ENCODE measurements at places on chromosomes 1 and 21.

DNA sequence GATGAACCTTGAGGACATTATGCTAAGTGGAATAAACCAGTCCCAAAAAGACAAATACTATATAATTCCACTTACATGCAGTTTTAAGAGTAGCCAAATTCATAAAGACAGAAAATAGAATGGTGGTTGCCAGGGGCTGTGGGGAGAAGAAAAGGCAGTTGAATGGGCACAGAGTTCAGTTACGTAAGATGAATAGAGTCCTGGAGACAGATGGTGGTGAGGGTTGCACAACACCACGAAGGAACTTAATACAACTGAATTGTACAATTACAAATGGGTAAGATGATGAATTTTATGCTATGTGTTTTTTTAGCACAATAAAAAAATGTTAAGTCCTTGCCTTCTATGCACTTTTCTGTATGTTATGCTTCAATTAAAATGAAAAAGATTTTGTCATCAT is 66.6 kb downstream of the CD34 start:
- no peak for DNase-seq

GRCh38 chr1:97824624-97825023 is 96.2 kb downstream of the DPYD start:
- no peak for DNase-seq

DNA sequence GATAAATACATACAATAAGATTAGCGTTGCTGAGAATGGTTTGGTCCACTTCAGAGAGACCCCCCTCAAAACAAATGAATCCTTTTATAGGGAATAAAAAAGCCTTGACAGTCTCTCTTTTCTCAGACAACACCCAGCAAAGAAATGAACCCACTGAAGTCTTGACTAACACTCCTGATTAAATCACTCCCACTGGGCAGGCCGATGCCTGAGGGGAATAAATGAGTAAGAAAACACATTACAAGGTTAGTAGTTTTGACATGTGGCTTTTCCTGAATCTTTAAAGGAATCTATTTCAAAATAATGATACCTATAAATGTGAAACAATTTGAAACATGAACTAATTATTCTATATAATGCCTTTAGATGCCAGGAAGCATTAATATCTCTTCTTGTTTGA is 146.9 kb upstream of the POGK start:
- DNase-seq, result no peak

GRCh38 chr1:16396591-16396990 is 29.5 kb downstream of the SZRD1 start:
- DNase-seq, result no peak

GRCh38 chr1:7658099-7658498 is 113.0 kb upstream of the VAMP3 start:
- DNase-seq, result no peak

DNA sequence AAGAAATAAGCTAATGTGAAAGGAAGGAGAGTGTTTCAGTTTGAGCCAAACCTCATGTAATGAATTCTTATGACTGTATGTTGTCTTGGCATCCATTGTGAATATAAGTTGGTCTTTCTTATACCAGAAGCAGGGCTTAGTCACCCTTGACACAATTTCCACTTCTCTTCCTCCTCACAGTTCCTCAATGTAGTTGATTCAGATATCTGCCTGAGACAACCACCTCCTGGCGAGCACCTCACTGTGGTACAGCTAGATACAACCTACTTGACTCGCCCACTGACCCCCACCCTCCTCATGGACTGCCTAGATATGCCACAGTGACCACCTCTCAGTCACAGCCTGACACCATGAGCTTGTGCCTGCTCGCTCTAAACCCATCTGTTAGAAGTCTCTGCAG is 45.6 kb downstream of the KYAT3 start:
- no peak for DNase-seq

DNA sequence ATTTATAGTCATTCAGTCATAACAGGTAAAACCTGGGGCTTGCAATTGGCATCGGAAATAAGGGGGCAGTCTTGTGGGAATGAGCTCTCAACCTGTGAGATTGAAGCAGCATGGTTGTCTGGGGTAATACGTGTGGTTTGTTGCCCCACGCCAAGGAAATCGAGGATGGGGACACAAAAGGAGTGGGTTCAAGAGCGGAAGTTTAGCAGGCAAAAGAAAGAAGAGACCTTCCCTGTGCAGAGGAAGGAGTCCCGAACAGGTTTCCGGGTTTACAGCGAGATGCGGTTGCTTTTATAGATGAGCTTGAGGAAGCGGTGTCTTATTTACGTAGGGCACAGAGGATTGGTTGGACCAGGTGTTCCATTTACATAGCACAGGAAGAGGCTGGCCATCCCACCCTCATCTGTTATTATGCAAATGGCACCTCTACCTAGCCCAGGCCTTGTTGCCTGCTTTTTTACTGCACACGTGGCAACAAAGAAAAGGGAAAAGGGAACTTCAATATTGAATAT is 37.3 kb downstream of the IFNAR1 start:
- peak; percentile 81 for DNase-seq

- DNase-seq, result no peak
These were observed 6.4 kb downstream of the LAMC1 start for GRCh38 chr1:183029591-183030000.

GRCh38 chr1:172357753-172358385 is 62.6 kb upstream of the C1orf105 start:
- DNase-seq, result no peak

- no peak for DNase-seq
These were observed 5.5 kb downstream of the PTGFRN start for GRCh38 chr1:116915086-116915661.

DNA sequence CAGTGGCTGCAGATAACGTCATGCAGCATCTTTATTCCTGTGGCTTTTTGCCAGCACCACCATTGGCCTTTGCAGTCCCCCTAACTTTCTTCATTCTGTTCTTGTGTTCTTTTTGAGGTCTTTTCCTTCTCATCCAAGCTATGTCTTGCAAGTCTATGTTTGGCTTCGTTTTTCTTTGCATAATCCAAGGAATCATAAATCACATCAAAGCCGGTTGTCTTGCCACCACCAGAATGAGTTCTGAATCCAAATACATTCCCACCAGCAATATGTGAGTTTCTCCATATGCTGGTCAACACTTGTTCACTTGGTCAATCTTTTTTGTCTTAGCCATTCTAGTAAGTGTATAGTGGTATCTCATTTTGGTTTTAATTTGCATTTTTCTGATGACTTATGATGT is 70.6 kb upstream of the AK4 start:
- no peak for DNase-seq

GRCh38 chr21:31279986-31280385 is 64.1 kb downstream of the TIAM1 start:
- DNase-seq, result no peak

DNA sequence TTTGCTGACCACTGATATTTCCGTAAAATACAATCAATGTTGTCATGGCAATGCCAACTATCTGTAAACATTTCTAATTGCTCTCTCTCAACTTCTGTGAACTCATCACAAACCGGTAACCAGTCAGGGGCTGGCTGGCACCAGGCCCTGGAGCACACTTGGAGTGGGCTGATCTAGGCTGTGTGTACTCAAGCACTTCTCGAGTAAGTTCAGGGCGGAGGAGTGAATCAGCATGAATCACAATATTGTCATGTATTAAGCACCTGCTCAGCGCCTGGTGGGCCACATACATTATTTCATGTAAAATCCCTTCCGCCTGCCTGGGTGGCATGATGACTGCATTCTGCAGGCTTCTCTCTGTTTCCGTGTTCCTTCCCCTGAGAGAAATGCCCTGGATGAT is 212.4 kb downstream of the FOXD2 start:
- no peak for DNase-seq

- DNase-seq, result no peak
These were observed 66.5 kb downstream of the ST3GAL3 start for GRCh38 chr1:43773821-43774220.

DNA sequence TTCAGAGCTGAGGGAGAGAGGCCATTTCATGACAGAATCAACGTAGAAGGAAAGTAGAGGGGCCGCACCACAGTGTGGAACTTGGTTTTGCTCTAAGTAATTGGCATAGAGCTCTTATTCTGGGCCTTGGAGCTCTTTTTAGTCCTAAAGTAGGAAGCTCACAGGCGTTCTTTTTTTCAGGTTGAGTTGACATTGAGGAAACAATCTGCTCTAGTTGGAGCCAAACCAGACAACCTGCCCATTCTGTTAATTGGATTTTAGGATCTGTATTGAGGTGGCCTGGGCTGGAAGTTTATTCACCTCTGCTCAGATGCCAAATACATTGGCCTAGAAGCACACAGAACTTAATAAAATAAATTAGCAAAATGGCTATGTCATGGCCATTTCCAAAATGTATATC is 1093.9 kb downstream of the ADGRL2 start:
- no peak for DNase-seq

DNA sequence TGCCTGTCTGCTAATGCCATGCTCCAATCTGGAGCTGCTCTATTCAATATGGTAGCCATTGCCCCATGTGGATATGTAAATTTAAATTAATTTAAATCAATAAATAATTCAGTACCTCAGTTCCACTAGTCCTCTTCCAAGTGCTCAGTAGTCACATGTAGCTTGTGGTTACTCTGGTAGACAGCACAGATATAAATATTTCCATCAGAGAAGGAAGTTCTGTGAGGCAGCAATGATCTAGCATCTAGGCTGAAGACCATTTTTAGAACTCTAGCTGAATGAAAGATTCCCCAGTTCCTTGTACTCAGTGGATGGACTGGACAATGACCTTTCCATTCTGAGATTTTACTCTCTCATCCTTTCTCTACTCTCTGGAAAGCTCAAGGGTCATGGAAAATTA is 25.8 kb upstream of the CAPZB start:
- DNase-seq, result no peak

DNA sequence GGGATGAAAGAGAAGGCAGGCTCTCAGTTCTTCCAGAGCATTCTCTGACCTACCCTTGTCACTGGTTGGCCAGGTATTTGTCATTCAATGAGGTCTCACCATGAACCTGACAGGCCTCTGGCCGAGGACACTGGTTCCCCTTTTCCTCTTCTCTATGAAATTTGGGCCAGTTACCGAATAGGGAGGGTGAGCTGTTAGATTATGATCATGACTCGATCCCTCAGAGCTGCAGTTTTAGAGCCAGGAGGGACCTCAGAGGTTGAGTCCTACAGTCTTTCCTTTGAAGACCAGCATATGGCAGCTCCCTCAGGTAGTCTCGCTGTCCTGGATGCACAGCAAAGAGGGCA is 29.5 kb upstream of the CLSTN1 start:
- no peak for DNase-seq

DNA sequence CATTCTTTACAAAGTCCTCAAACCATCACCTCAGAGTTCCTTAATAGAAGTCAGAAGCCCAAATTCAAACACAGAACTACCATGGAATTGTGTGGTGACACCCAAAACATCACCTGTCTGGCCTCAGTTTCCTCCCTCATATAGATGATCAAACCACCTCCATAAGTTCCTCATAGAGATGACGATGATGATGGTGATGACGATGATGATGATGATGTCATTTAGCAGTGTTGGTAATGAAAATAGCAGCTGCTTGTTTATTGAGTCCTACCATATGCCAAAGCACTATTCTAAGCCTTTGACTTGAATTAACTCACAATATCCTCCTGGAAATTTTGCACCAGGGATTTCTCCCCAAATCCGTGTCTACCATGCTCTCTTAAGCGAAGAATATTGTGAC is 139.9 kb downstream of the PROX1 start:
- DNase-seq, result no peak

DNA sequence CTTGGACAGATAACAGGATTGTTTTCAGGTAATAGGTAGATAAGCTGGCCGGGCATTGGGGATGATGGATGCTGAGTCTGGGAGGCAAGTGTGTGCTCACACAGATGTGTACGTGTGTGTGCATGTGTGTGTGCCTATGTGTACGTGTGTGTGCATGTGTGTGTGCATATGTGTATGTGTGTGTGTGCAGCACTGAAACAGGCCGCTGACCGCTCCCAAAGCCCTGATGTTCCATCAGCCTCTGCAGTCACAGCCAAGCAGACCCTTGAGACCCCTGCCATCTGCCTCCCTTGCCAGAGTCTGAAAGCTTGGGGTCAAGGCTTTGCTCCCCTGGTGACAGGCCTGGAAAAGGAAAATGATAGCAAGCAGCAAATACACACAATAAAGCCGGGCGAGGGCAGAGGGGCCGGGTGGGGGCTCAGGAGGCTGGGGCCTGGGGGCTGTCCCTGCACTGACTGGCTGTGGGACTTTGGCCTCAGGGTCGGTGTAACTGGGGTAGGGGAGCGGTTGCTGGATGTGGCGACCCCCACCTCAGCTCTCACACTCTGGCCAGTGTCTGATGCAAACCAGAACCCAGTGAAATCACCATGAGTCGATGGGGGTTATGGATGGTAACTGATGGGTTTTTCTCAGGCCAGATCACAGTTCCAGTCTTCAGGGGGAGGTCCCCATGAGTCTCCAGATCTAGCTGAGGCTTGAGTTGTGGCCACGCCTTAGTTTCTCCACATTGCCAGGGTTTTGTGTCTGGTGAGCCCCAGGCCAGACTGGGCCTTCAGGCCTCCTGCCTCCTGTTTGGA is 9.2 kb upstream of the TNFRSF8 start:
- no peak for DNase-seq

DNA sequence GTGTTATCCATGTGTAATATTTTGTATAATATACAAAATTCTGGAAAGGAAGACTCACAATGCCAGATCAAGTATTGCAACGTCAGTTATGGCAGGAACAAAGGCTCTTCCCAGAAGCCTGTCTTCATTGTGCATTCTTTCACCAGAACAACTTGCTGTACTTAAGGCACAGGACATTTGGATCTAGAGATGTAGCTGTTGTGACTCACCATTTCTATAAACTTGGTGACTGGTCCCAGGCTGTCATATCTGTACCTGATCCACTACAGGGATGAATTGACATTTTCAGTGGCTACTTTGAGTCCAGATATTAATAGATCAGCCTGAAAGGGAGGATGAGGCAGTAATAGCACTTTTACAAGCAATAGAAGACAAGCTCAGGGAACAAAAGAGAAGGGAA is 299.8 kb downstream of the DISC1 start:
- no peak for DNase-seq
